HepG2 (cell line): ENCODE measurements at places on chromosomes 7 and 10. TPM values are rescaled to one million over a fixed set of nuclear protein-coding genes. Genes with fewer than 3 reads are reported as not detected.
A peak's percentile ranks its signal among the peaks of the same experiment; 100 is the strongest.

- H3K27ac ChIP-seq, result no peak overlapping the region
- no peak for DNase-seq
- no peaks in the 10 kb centered on the region for H3K27me3 ChIP-seq
- H3K4me1 ChIP-seq, result peaks cover 58% of the 10 kb centered on the region
These were observed 7.1 kb downstream of the ANXA11 start for GRCh38 chr10:80197972-80198916.

DNA sequence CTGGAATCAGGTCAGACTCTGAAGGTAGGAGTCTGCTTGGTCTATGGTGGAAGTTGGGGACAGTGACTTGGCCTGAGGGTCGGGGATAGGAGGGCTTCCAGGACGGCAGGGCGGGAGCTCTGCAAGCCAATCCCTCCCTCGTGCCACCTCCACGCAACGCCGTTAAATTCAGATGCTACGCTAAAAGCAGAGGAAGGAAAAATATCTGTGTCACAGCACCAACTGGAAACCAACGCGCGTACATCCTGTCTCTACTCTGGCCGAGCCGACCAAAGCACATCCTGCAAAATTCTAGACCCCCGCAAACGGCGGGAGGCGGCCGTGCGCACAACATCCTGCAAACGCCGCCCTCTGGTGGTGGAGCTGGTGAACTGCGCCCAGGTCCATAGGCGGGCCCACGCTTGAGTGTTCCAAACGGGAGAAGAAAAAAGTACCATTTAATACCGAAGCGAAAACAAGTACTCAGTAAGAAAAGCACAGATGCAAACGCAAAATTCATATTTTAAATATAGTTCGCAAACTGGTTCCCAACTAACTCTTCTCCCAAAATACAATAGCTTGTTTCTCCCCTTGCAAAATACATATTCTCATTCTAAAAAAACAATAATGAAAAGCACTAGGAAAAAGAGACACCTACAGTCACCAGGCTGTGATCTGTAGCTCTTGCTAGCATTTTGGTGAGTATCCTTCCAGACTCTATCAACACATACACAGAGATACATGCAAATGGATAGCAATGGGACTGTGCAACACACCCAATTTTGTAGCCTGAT lies 45.7 kb upstream of the HSPA12A start:
- peak; percentile 41 for DNase-seq
- H3K4me3 ChIP-seq, result peak overlapping the region; percentile 49; the same call in 1 of the 2 replicates
- no peaks in the 10 kb centered on the region; the same call in 1 of the 2 replicates for H3K27me3 ChIP-seq
- no peaks in the 10 kb centered on the region for H3K36me3 ChIP-seq
- peaks cover 22% of the 10 kb centered on the region for H3K4me1 ChIP-seq

- no peak overlapping the region for H3K27ac ChIP-seq
- H3K36me3 ChIP-seq, result no peaks in the 10 kb centered on the region
- H3K4me1 ChIP-seq, result peaks cover 14% of the 10 kb centered on the region
These were observed 3.6 kb upstream of the GPNMB start for GRCh38 chr7:23242935-23243334.

GRCh38 chr10:53839440-53840039 lies 961.5 kb downstream of the PCDH15 start:
- no peaks in the 10 kb centered on the region for H3K4me1 ChIP-seq
- peak; percentile 25 for DNase-seq
- H3K27ac ChIP-seq, result no peak overlapping the region
- H3K27me3 ChIP-seq, result no peaks in the 10 kb centered on the region

GRCh38 chr10:3887404-3887803 lies 102.4 kb upstream of the KLF6 start:
- H3K36me3 ChIP-seq, result no peaks in the 10 kb centered on the region
- H3K27me3 ChIP-seq, result no peaks in the 10 kb centered on the region
- DNase-seq, result no peak

- H3K27ac ChIP-seq, result no peak overlapping the region
- H3K4me3 ChIP-seq, result peak overlapping the region; percentile 40
- DNase-seq, result peak; percentile 21
- 0 out of 2 replicates have a peak, but pooled peaks cover 9% of the 10 kb centered on the region for H3K4me1 ChIP-seq
These were observed 17.6 kb upstream of the TNPO3 start for GRCh38 chr7:129072479-129073011.

GRCh38 chr10:75646916-75647315 lies 215.5 kb downstream of the LRMDA start:
- no peak overlapping the region for H3K27ac ChIP-seq
- H3K27me3 ChIP-seq, result no peaks in the 10 kb centered on the region
- H3K4me1 ChIP-seq, result peaks cover 51% of the 10 kb centered on the region
- DNase-seq, result no peak

- H3K4me1 ChIP-seq, result peaks cover 9% of the 10 kb centered on the region
- peaks cover 4% of the 10 kb centered on the region; the same call in 2 of the 3 replicates for H3K27me3 ChIP-seq
- no peaks in the 10 kb centered on the region for H3K36me3 ChIP-seq
- DNase-seq, result no peak
These were observed 133.5 kb downstream of the MTPAP start for GRCh38 chr10:30215623-30216022.

TAS2R41 gene
- not detected in 2 replicates for polyA plus RNA-seq

DNA sequence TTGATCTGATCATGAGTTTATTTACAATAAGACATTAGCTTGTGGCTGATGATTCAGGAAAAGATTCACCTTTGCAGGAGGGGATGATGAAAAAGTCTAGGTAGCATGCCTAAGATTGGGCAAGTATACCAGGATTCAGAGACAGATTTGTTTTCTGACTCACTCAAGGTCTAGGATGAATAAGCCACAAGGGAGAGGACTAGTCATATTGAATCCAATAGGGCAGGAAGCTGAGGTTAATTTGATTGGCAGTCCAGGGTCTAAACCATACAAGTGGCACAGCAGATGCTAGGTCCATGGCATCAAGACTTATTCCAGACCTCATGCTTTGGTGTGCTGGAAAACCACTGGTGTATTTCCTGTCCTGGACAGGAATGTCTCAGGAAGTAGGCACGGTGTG lies 1133.4 kb downstream of the XPNPEP1 start:
- H3K27me3 ChIP-seq, result no peaks in the 10 kb centered on the region
- no peaks in the 10 kb centered on the region for H3K4me1 ChIP-seq
- H3K4me3 ChIP-seq, result no peak overlapping the region
- no peaks in the 10 kb centered on the region for H3K36me3 ChIP-seq
- H3K27ac ChIP-seq, result no peak overlapping the region
- no peak for DNase-seq

GRCh38 chr7:47350425-47350824 lies 231.5 kb downstream of the TNS3 start:
- no peak for DNase-seq
- no peaks in the 10 kb centered on the region for H3K4me1 ChIP-seq
- no peak overlapping the region for H3K4me3 ChIP-seq
- no peak overlapping the region for H3K27ac ChIP-seq
